Subcutaneous preadipocyte (primary cell): ENCODE measurements at places on chromosomes 12 and 14. TPM values are rescaled to one million over a fixed set of nuclear protein-coding genes. Genes with fewer than 3 reads are reported as not detected.

The INSM2 gene
- not detected in 2 replicates for total RNA-seq

The KIF26A gene
- under 0.01 TPM in 2 replicates for total RNA-seq

The PPM1H gene
- under 0.01 and 0.59 TPM in 2 replicates for total RNA-seq

The GLIPR1 gene
- 47.0 and 68.8 TPM in 2 replicates for total RNA-seq

The GNB3 gene
- 1.1 and 2.2 TPM in 2 replicates for total RNA-seq

The BBS10 gene
- 8.8 and 11.5 TPM in 2 replicates for total RNA-seq

The SIX6 gene
- not detected in 2 replicates for total RNA-seq

The C12orf60 gene
- 1.2 and 2.2 TPM in 2 replicates for total RNA-seq

The KLHL33 gene
- under 0.01 and 0.20 TPM in 2 replicates for total RNA-seq

The ARHGAP9 gene
- under 0.01 TPM in 1 of 2 replicates, not detected in the other for total RNA-seq

The HCAR3 gene
- total RNA-seq = not detected in 2 replicates

The SERPINA12 gene
- total RNA-seq = not detected in 2 replicates

The PTPRO gene
- 0.20 and 0.37 TPM in 2 replicates for total RNA-seq

The ZBTB39 gene
- 3.7 and 5.7 TPM in 2 replicates for total RNA-seq

The TAS2R30 gene
- 4.4 and 6.6 TPM in 2 replicates for total RNA-seq

The LRCOL1 gene
- not detected in 2 replicates for total RNA-seq

The ATG101 gene
- 35.6 and 36.0 TPM in 2 replicates for total RNA-seq

The TSHR gene
- total RNA-seq = not detected in 2 replicates

The CPNE6 gene
- not detected in 2 replicates for total RNA-seq

The RNASE2 gene
- not detected in 2 replicates for total RNA-seq

The CCNB1IP1 gene
- total RNA-seq = 30.5 and 33.8 TPM in 2 replicates

The INHBC gene
- total RNA-seq = under 0.01 TPM in 1 of 2 replicates, not detected in the other

The HOXC10 gene
- 6.6 TPM in 1 of 2 replicates, not detected in the other for total RNA-seq

The ACVRL1 gene
- 108 and 201 TPM in 2 replicates for total RNA-seq

The GUCY2C gene
- total RNA-seq = not detected in 2 replicates

The DENR gene
- total RNA-seq = 26.1 and 35.2 TPM in 2 replicates

The PLD4 gene
- under 0.01 TPM in 2 replicates for total RNA-seq

The CHD8 gene
- 52.9 and 63.5 TPM in 2 replicates for total RNA-seq

The CCDC177 gene
- not detected in 2 replicates for total RNA-seq

The RIPK3 gene
- 3.7 TPM in 2 replicates for total RNA-seq

The CAPRIN2 gene
- total RNA-seq = 19.8 and 38.3 TPM in 2 replicates

The PLEKHG7 gene
- not detected in 2 replicates for total RNA-seq
